ENCODE measurements at places on chromosomes 11 and 22.
A peak's percentile ranks its signal among the peaks of the same experiment; 100 is the strongest.

GRCh38 chr11:72091292-72091691 lies 10.6 kb downstream of the LRRC51 start:
- DNase-seq: peak; percentile 83

- no peak for DNase-seq
These were observed 171.5 kb upstream of the B3GAT1 start for GRCh38 chr11:134583397-134583990.

- no peak for DNase-seq
These were observed 30.8 kb upstream of the SORL1 start for GRCh38 chr11:121421149-121421901.

GRCh38 chr11:2347308-2347830 lies 29.7 kb upstream of the CD81 start:
- no peak for DNase-seq

DNA sequence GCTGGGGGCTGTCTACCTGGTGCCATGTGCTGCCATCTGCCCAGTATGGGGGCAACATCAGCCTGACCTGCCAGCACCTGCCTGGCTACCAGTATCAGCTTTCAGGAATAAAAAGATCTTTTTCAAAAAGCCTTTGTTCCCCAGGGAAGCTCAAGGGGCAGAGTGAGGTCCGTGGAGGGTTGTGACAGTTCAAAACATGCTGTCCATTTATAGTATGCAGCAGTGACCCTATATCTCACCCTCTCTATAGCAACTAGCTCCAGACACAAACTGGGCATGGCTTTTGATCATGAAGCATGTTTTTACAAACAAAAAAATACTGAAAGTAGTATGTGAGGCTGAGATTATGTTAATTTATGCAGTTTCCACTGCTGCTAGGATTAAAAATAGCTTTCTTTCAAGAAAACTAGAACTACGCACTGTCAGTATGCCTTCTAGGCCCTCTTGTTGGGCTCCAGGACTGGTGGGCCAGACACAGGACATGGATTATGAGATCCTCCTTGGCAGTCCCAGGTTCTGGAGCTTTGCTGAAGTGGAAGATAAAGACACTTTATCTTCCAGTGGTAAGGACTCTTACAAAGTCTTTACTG lies 23.4 kb downstream of the NAV2 start:
- no peak for DNase-seq

- DNase-seq: no peak
These were observed 40.5 kb upstream of the KCNJ11 start for GRCh38 chr11:17428925-17429324.

DNA sequence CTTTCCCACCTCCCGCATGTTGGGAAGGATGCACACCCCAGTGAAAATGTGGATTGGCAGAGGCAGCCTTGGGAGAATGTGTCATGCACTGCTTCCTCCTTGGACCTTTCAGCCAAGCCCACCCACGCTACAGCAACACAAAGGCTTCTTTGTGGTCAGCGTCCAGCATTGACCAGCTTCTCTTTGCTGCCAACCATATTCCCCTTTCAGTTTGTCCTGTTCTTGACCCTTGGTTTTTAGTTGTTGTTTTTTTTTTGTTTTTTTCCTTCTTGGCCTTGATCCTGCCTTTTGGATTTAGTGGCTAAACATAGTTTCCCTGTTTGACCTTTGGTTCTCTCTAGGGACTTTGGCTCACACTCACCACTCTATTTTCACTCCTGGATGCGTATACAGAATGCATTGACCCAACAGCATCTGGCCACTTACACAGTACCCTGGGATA lies 573.6 kb downstream of the INSC start:
- no peak for DNase-seq

GRCh38 chr11:68014157-68014946 lies 4.2 kb downstream of the ALDH3B1 start:
- peak; percentile 79 for DNase-seq

- DNase-seq: no peak
These were observed 441.2 kb downstream of the LRRC4C start for GRCh38 chr11:41018224-41018623.

- DNase-seq: no peak
These were observed 100.3 kb upstream of the AKIP1 start for GRCh38 chr11:8810540-8811301.

DNA sequence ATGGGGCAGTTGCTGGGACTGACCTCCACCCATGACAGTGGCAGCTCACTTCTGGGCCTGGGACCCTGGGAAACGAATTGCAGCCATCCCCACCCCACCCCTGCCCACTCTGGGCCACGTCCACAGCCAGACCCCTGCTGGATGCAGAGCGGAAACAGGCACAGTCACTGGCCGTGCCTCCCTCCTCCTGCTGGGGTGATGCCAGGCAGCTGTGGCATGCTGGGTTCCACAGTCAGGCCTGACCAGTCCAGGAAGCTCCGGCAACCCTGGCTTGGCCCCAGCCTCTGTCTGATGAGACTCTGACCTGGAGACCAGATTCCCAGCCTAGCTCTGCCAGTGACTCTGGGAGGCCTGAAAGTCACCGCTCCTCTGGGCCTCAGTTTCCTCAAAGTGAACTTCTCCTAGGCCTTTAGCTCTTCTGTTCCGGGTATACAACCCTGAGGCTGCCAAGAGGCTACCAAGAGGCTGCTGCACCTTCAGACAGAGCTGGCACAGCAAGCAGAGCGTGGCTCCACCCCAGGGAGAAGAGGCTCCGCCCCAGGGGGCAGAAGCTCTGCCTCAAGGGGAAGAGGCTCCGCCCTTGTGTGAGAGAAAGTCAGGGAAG lies 8.9 kb downstream of the SULT4A1 start:
- no peak for DNase-seq

DNA sequence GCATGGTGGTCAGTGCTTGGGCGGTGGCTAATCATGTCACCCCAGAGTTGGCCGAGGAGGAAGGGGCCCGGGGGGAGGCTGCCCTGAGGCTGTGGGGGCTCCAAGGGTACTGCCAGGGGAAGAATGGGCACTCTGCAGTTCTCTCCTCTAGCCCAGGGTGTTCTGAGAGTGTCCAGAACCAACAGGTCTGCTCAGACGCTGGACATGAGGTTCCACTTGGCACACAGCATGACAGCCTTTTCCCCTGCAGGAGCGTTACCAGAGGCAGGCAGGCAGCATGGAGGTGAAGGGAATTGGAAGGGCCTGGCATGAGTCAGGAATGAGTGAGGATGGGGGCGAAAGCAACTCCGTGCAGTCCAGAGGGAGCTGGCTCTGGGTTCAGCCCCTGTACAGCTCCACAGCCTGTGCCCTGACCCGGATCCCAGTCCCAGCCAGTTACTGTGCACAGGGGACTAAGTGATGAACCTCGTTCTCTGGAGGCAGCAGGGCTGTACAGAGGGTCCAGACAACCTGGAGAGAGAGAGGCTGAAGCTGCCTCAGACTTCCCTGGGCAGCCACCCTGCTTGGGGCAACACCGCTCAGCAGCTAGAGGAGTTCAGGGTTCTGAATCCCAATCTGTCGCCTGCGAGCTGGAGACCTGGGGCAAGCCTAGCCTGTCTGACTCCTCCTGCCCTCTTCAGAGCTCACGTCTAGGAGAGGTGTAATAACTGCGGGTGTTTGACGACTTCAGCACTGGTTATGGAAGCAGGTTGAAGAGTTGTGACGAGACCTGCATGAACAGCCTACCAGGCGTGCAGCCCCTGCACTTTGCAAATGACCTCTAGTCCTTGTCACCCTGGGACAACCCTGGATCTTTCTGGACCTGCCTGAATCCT lies 14.7 kb upstream of the TUB start:
- no peak for DNase-seq

- no peak for DNase-seq
These were observed 5.4 kb upstream of the HDHD5 start for GRCh38 chr22:17164392-17165024.

DNA sequence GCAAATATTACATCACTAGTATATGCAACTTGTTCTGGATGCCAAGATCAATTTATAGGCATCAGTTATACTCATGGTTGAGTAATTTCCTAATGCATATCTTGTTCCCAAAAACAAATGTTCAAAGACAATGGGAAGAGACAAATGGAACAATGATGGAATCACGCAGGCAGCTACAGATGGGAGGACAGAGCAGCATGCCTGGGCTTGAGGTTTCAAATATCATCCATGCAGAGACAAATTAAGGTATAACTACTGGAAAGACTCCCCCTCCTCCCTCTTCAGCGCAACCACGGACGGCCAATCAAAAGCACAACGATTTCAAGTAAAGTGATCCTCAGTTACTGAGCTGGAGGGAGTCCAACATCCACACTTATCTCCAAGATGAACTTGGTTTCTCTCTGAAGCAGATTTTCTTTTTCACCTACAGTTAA lies 106.8 kb downstream of the CCDC83 start:
- DNase-seq: no peak

GRCh38 chr11:69446108-69446507 lies 35.4 kb upstream of the LINC01488 start:
- no peak for DNase-seq

DNA sequence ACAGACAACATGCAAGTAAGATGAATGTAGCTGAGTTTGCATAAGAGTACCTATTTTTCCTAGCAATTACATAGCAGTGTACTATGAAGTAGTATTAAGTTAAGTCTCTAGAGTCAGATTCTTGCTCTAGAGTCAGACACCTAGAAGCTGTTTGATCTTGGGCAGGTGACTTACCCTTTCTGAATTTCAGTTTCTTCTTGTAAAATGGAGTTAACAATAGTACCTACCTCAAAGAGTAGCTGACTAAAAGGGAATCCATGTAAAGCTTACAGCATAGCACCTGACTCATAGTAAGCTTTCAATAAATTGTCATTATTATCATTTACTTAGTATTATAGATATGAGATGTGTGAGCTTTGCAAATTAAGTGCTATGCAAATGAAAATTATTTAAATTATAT lies 47.8 kb upstream of the PTPRJ start:
- DNase-seq: no peak

DNA sequence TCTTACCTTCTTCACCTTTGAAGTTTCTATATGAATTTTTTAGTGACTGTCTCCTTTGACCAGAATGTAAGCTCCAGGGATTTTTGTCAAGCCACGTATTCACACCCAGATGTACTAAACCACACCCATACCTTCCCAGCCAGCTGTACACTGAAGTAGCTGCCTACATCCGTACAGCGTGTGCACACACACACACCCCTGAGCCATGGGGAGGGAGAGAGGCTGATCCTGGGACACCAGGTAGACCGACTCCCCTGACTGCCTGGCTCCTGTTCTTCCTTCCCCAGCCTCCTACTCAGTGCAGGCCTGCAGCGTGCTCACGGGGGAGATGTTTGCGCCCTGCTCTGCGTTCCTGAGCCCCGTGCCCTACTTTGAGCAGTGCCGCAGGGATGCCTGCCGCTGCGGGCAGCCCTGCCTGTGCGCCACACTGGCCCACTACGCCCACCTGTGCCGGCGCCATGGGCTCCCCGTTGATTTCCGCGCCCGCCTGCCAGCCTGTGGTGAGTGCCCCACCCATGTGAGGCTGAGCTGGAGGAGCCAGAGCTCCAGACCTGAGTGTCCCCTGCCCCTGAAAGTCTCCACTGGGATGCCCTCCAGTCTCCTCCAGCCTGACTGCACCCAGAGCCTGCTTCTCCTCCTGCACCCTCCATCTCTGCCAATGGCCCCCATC lies 25.9 kb downstream of the OTOG start:
- DNase-seq: no peak

- no peak for DNase-seq
These were observed 225.3 kb upstream of the B3GAT1 start for GRCh38 chr11:134637091-134638015.

DNA sequence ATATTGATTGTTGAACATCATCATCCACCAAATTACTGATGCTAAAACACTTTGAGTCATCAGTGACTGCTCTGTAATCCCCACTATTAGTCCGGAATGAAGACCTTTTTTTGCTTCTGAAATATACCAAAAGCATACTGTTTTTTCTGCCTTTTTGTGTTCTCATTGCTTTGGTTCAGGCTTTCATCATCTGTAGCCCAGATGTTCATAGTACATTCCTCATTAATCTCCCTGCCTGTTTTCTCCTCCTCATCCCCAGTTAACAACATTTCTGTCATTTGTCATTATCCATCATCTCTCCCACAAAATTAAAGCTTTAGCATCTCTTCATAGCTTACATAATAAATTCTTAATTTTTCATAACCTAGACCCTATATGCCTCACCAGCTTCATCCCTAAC lies 9.2 kb downstream of the CEP57 start:
- no peak for DNase-seq

DNA sequence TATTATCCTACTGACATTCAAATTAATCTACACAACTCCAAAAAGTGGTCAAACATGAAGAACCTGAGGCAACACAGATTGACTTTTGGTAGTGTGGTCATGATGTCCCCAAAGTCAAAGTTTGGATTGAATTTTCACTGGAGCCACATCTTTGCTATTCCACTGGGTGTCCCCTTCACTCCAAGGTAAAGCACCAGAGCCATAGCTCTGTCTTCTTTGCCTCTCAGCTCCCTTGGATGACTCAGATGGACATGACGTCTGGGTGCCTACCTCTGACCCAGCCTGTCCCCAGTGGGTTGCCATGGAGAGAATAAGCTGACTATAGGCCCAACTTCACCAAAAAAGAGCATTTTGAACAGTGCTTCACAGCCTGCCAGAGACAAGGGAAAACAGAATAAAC lies 57.4 kb upstream of the ARHGAP42 start:
- DNase-seq: no peak

DNA sequence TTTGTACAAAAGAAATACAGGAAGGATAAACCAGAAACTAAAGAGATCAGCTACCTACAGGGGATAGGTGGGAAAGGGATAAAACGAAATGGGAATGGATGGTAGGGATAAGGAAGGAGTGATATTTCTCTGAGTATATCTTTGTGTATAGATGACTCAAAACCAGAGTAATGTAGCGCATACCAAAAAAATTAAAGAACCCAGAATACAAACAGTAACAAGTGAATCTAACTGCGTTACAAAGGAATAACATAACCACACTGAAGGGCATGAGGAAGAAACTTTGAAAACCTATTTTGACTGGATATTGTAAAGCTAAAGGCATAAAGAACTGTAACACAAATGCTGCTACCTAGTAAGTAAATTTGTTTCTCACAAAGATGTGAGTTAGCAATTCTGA lies 37.9 kb downstream of the MAPK1 start:
- no peak for DNase-seq

DNA sequence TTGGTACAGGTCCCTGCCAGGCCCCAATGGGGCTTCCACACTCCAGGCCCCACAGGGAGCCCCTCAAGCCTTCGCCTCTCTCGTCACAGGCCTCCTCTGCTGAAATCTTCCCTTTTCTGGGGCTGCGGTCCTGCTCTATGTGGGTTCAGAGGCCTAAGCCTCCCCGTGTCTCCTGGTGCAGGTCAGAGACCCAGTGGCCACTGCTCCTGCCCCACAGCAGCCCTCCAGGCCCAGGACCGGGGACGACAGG lies 5.9 kb upstream of the IFITM3 start:
- DNase-seq: no peak

- DNase-seq: no peak
These were observed 111.7 kb downstream of the GGTLC2 start for GRCh38 chr22:22756109-22756508.
